ENCODE measurements at places on chromosomes 7 and 10.

GRCh38 chr7:70094831-70095230 lies 496.6 kb downstream of the AUTS2 start:
- DNase-seq: peak; percentile 11

DNA sequence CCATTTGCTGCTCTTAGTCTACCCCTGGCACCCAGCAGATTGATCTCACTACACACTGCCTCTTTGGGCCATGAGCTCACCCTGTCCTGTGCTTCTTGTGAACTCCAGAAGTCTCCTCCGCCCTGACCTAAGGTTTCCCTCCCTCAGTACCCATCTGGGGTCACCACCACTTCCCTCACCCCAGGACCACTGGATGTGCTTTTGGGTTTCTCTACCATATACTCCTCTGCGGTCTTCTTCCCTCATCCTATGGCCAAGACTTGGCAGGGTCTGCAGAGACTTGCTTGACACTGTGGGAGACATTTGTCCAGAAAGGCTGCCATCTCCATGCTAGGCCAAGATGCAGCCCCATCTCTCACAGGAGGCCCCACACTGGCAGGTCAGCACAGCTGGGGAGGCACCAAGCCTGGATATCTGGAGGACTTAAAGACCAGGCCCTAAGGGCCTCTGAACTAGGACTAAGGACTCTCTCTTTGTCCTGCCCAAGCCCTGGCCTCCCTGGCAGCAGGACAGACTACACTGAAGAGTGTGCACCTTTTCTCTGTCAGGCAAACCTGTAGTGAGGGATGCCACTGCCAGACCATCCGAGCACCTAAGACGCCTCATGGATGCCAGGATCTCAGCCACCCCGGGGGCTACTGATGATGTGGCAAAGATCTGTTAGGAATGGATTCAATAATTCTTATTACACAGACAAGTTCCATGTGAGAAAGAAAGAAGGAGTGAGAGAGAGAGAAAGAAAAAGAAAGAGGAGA lies 134.6 kb downstream of the ZNF467 start:
- DNase-seq: no peak

DNA sequence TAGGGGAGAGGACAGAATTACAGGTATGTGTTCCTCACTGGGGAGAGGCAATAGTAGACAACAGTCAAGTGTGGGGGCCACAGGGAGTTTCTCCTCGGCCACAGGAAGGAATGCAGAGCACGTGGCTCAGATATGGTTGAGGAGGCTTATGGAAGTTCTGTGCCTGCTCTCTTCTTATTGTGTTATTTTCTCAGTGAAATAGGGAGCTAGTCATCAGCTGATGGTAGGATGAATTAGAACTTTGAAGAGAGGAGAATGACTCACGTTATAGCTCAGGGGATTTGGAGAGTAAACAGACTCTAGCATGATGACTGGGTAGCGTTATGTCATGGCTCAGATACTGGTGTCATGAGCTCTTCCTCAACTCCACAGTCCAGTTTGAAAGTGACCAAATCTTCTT lies 308.3 kb upstream of the IGFBP3 start:
- DNase-seq: no peak

- no peak for DNase-seq
These were observed 480.5 kb upstream of the FOXK1 start for GRCh38 chr7:4201566-4201965.

DNA sequence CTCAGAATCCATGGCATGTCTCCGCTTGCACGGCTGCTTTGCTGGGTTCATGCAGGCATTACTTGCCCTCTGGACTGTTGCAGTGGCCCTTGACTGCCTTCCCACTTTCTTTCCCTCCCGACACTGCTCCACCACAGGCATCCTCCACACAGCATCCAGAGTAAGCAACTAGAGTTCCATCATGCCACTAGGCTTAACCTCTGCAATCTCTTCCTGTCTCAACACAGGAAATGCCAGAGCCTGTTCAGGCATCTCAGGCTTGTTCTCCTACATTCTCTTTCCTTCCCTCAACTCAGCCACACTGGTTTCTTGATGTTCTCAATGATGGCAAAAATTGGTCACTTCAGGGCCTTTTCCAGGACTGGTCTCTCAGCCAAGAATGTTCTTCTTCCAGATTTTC lies 284.5 kb upstream of the KLF6 start:
- DNase-seq: no peak

- no peak for DNase-seq
These were observed 888.7 kb upstream of the ZWINT start for GRCh38 chr10:57249615-57250281.

DNA sequence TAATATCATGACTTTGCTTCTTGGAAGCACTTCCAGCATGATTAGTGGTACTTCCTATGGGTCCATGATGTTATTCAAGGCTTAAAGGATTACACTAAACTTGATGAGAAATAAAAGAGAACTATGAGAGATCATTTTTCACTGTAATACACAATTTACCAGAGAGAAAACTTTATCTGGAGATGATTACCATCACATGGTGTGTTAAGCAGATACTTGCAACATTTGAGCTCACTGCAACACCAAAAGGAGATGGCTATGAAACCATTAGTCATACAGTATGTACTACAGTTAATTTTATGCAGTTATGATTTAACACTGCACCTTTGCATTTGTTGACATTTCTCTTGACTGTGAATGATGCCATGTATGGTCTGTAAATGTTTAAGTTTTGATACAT lies 311.3 kb upstream of the AOAH start:
- no peak for DNase-seq

DNA sequence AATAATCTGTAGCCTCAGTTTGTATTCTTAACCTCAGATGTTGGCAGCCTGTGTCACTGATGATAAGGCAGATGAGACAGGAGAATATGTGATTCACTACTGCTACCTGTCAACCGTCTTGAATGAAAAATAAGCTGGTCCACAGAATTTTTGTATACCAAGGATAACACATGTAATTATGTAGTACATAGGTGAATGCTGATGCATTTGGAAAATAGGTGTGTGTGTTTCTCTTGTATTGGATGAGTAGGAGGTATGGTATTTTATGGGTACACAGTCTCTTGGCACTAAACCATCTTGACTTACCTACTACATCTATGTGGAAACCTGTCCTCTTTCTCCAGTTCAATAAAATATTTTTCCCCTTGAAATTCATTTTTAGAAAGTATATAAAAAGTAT lies 20.7 kb upstream of the ZRANB1 start:
- no peak for DNase-seq

All from stomach (tissue), 19 donors.